ENCODE measurements at places on chromosomes 7 and 10.

- DNase-seq = no peak
Observed at GRCh38 chr7:111324228-111324627, 233.3 kb downstream of the LRRN3 start.

DNA sequence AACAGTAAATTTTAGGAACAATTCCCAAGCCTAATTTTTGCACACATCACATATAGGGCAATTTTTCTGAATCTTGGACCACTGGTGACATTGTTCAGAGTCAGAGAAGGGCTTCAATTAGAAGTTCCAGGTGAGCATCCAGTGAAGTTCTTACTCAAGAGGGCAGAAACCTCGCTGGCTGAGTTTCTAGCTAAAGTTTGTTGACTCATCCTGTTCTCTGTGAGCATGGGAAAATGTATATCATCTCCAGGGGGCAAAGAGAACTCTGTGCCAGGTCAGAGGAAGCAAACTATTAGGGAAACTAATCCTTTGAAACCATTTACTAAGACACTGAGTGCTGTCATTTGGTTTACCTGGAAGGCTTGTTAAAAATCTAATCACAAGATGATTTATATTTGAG, 695.6 kb upstream of the IGFBP3 start:
- DNase-seq = no peak

DNA sequence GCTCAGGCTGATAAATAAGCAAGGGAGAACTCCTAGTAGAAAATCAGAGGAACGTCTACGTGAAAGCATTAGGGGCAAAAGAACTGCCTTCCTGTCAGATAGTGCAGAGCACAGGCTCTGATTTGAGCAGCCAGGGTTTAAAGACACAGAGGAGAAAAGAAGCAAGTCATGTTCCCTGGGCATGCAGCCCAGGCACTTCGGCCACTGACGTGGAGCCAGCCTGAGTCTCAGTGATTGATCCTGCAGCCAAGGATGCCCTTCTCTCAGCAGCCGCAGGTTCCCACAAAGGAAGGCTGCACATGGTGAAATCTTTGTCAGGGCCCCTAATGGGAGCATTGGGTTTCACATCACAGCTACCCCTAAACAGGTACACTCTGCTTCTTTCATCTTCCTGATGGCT, 161.7 kb upstream of the HPS1 start:
- DNase-seq = no peak

GRCh38 chr10:102646610-102647442, 2.5 kb downstream of the TRIM8 start:
- DNase-seq = peak; percentile 74

- DNase-seq = no peak
Observed at GRCh38 chr10:89810908-89811525, 109.6 kb downstream of the KIF20B start.
